Esophagus muscularis mucosa (tissue), 4 donors: ENCODE measurements at places on chromosomes 6 and 20. TPM values are rescaled to one million over a fixed set of nuclear protein-coding genes. Genes with fewer than 3 reads are reported as not detected.

The TSPO2 gene
- not detected for total RNA-seq

The KCNB1 gene
- 55.5 TPM for total RNA-seq

DNA sequence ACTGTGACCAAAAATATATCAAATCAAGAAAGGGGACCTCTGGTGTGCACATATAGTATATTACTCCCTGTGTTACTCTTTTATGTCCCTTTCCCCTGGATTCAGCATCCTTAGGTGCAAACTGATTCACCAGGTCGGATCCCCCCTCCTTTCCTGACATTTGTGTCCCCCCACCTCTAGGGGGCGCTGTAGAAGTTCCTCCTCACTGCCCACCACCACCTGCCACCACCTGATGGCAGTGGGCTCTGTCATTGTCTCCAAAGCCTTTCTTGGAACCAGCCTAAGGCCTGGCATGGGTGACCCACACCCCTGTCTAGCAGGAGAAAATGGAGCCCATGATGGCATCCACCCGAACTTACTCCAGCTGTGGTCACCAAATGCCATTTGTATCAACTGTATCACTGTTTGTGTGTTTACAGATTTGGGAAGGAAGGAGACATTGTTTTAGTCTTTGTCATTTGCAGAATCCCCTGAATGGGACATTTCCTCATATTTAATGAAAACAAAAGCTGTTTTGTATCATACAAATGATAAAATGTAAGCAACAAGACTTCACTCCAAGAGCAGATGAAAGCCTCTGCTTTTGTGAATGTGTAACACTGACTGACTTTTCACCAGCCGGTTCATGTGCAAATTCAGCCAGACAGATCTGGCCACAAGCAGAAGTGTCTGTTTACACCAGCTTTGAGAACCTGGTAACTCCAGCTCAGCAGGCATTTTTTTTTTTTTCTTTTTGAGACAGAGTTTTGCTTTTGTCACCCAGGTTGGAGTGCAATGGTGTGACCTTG lies 66.2 kb downstream of the ARMC2 start:
- no peaks in the 10 kb centered on the region for H3K27me3 ChIP-seq
- no peaks in the 10 kb centered on the region for H3K36me3 ChIP-seq
- H3K27ac ChIP-seq = no peak overlapping the region
- no peaks in the 10 kb centered on the region for H3K4me1 ChIP-seq
- no peak for DNase-seq

DNA sequence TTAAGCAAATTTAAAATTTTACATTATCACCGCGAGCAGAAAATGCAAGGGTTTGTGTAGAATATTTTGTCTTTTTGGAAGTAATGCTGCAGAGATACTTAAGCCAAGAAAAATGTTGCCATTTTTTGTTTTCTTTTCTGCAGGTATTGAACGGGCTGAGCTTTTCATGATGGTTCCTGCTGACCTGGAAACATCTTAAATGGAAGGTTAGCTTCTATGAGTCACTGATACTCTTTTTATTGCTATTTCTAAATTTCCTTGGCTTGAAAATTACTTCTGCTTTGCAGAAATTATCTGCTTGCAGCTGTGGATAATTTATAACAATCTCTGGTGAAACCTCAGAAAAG lies 12.7 kb downstream of the SYTL3 start:
- no peaks in the 10 kb centered on the region for H3K27me3 ChIP-seq
- peaks cover 11% of the 10 kb centered on the region for H3K4me1 ChIP-seq
- H3K36me3 ChIP-seq = no peaks in the 10 kb centered on the region
